ENCODE measurements at places on chromosomes 2 and 18.
A peak's percentile ranks its signal among the peaks of the same experiment; 100 is the strongest.

- no peak for DNase-seq
These were observed 6.4 kb downstream of the LGALSL start for GRCh38 chr2:64460330-64460729.

DNA sequence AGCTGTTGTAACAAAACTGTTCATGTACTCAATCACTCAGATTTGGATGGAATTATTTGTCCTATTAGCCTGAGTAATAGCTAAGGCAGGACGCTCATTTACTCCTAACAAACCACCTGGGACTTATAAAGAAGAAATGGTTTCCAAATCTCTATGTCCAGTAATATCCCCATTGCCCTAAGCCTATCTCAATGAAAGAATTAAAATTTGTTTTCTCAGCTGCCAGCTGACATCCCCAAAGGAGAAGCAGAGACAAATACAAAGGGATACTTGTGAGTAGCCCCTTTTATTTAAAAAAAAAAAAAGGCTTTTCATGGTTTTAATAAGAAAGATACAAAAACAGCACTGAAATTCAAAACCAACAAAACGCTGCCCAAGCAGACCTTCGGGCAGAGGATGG lies 211.4 kb upstream of the PARD3B start:
- DNase-seq, result no peak

DNA sequence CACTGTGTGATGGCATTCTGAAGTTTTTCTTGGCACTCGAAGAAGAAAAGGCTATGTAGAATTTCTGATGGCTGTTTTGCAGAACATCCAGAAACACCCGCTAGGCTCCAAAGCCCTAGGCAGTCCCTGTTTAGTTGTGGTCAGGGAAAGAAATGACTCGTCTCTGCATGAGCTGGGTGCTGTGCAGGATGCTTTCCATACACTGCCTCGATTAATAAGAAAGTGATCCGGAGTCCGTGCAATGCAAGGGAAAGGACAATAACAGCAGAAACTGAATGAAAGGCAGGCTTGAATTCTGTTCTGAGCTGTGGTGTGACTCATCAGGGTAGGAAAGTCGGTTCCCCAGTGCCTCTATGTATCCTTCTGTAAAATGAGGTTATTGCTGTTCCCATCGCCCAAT lies 18.7 kb downstream of the MAPRE3 start:
- peak; percentile 65 for DNase-seq

GRCh38 chr2:201401815-201402214 lies 44.7 kb upstream of the FLACC1 start:
- DNase-seq, result no peak

DNA sequence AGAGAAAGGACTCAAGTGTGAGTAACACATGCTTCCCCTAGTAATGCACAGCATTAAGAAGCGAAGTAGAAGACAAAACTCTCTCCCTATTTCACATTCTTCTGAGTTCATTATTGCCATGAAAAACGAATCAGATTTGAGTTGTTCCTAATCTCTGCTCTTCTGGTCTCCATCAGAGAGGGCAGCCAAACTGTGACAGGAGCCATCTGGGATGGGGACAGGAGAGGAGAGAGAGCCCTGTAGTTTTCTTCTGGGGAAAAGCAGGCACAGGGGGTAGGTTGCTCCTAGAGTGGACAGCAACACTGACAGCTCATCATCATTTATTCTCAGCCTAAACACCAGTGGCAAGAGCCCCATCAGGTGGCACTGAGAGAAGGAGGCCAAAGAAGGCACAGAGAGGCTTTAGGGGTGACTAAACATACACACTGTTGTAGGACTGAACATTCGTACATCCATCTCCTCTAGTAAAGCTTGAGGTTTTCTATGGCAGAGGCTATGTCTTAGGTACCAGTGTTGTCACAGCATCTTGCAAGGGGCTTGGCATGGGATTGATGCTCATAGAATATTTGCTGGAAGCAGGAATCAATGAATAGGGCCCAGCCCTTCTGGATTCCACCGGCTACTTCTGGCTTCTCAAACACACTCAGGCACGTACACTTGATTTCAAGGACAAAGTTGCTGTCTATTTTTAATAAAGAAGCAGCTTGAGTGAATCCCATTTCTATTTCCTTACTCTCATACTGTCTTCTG lies 33.1 kb downstream of the SLC8A1 start:
- no peak for DNase-seq

GRCh38 chr2:150507071-150507470 lies 19.6 kb upstream of the RND3 start:
- no peak for DNase-seq

DNA sequence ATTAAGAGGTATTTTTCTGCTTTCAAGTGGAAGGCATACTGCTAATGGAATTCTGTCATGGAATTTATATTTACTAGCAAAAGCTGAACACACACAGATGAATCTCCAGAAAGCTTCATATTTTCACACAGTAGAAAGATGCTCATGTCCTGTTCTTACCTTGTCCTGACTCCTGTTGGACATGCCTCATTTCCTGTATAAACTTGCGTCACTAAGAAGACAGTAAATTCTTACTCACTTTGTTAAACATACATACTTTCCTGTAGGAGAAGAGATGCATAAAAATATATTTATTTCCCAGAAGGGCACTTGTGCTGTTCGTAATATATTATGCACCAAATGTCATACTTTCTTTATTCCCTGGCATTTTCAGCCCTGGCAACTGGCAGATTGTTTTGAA lies 238.3 kb upstream of the RASGRP3 start:
- peak; percentile 94 for DNase-seq

GRCh38 chr18:53567929-53568574 lies 656.4 kb downstream of the MBD2 start:
- peak; percentile 40 for DNase-seq

DNA sequence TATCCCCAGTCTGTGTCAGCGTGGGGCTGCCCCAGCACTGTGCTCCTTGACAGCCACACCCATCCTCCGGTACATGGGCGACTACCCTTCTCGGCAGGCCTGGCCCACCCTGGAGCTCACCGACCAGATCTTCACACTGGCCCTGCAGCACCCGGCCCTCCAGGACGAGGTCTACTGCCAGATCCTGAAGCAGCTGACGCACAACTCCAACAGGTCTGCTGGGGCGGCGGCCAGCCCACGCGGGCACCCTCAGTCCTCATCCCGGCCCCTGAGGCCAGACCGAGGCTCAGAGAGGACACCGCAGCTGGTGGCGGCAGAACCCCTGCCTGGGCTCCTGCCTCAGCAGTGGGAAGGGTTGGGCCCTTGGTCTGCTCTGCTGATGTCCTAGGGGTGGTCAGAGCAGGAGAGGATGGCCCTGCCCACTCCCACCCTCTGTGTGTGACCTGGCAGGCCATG lies 14.4 kb upstream of the GPR17 start:
- no peak for DNase-seq

DNA sequence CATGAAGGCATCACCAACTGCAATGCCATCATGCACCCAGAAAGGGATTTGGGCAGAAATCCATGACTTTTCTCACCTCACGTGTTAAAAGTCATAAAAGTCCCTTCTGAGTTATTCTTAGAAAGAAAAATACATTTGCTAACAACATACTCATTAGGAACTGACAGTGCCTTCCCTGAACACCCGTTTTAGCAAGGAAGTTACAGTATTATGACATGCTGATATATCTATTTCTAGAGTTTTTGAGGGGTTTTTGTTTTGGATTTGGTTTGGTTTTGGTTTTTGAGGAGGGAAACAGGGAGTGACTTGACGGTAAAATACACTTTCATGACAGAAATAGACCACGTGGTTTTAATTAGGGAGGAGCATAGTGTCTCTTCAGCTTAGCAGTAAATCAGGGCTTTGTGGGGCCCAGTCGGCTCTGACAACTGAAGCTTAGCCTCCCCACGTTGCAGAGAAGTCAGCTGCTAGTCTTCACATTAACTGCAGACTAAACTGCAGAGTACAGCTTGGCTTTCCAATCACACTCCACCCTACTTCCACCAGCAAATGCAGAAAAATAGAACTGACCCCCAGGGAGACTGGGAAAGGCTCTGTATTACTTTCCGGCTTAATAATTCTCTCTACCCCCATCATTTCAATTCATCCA lies 141.4 kb downstream of the FAM124B start:
- DNase-seq, result peak; percentile 44

GRCh38 chr2:142980246-142981068 lies 103.0 kb downstream of the KYNU start:
- peak; percentile 61 for DNase-seq

GRCh38 chr18:7871560-7872456 lies 304.7 kb downstream of the PTPRM start:
- peak; percentile 58 for DNase-seq

GRCh38 chr18:59613903-59614302 lies 83.3 kb downstream of the CCBE1 start:
- no peak for DNase-seq
